Erythroblast (primary cell): ENCODE measurements at places on chromosomes 5 and 9.
A peak's percentile ranks its signal among the peaks of the same experiment; 100 is the strongest.

DNA sequence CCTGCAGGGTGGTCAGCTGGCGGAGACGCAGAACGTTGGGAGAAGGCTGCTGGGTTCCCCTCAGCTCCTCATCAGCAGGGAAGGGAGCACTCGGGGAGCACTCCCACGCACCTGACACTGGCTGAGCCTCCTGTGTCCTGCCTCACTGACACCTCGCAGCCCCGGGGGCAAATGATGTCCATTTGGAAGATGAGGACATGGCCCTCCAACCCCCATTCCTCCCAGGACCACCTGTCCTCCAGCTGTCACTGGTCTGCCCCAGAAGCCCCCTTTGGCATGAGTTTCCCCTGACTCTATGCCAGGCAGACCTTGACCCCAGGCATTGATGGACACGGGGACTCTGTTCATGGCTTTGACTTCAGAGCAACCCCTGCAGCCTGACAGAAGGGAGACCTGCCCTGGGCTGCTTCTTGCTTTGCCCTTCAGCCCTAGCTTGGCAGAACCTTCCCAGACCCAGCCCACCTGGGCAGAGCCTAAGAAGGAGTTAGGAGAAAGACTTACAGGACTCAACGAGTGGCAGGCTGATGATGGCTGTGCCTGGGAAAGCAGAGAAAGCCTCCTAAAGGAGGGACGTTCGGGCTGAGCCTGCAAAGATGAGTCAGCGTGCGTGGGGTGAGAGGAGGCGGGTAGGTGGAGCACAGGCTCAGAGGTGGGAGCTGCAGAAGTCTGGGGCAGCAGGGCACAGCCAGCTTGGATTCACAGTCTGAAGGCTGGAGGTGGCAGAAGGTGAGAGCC is 90.6 kb downstream of the LMX1B start:
- no peak for DNase-seq

DNA sequence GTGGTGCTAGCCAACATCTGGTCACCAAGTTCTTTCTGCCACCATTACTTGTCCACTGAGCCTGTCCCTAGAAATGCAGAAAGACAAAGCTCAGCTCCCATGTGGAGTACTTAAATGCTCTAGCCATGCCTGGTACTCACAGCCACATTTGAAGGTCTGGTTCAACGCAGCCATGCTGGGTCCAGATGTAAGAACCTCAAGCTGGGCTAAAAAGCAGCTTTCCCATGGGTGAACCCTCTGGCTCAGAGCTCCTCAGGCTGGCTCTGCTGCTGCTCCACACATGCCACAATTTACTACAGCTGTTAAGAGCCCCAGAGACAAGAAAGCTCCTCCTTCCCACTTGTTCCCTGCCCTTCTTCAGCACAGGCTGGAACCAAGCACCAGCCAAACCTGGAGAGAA is 97.1 kb upstream of the LRRTM2 start:
- DNase-seq = no peak

- no peak for DNase-seq
Measured at GRCh38 chr5:146548781-146549449, 32.9 kb upstream of the GPR151 start.

GRCh38 chr5:56637321-56637920 is 177.9 kb upstream of the MAP3K1 start:
- DNase-seq = no peak

DNA sequence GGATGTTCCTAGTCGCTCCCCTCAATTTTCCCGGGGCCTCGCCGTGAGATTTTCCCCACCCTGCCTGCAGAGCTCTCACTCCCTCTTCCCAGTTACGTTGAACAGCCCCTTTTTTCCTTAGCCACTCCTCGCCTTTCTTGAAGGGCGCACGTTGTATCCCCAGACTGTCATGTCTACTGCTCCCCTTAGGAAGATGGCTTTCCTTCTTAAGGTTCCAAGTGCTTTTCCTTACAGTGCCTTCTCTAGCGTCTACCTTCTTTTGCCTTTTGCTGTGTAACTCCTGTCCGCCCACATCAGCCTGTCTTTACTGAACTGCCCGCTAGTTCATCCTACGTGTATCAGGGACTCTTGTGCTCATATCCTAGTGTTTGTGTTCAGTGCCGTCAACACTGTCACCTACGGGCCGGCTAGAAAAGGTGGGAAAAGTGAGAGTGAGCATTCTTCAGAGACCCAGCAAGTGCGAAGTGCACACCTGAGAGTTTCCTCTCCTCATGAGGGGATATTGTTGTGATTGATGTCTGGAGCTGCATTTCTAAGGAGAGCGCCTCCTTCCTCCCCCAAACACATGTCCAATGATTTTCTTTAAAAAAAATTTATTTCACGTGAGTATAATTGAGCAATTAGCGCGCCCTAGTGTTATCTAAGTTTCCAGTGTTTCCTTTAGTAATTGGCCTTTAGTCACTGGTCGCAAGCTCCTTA is 764 bp downstream of the CAMLG start:
- peak; percentile 82 for DNase-seq
